Esophagus squamous epithelium (tissue), 5 donors: ENCODE measurements at places on chromosomes 1 and 21.

GRCh38 chr1:30597711-30598110 is 125.7 kb downstream of the MATN1 start:
- DNase-seq = no peak

DNA sequence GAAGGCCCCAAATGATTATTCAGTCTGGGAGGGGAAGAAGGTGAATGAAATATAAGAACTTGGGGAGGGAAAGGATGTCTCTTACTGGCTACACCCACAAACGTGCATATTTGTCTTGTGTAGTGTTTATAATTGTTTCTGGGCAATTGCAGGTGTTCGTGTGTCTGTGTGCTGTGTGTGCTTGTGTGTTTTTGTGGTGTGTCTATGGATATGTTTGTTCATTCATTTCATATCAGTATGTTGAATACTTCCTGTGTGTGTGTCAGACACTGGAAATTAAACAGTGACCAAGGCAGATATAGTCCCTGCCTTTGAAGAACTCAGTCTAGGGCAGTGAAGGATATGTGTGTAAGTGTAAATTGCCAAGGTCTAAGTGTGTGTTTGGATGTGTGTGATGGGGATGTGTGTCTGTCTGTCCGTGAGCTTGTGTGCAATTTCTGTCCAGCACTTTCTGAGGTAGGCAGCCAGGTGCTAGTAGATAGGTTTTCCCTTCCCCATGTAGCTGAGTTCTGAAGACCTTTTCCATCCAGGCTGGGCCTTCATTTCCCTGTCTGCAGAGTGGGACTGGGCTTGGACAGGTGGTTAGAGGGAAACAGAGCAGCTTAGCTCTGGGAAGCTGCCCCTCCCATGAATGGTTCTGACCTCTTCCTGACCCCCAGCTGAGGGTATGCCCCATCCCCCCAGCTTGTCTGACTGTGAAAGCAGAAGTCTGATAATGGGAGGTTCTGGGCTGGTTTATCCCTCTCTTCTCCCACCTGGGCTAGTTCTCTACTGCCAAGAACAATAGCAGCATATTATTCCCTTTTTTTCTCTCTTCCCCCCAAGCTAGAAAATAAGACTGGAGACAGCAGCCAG is 3.8 kb downstream of the AGO1 start:
- no peak for DNase-seq

- no peak for DNase-seq
These were observed 35.8 kb upstream of the PRDM15 start for GRCh38 chr21:41914965-41915364.

DNA sequence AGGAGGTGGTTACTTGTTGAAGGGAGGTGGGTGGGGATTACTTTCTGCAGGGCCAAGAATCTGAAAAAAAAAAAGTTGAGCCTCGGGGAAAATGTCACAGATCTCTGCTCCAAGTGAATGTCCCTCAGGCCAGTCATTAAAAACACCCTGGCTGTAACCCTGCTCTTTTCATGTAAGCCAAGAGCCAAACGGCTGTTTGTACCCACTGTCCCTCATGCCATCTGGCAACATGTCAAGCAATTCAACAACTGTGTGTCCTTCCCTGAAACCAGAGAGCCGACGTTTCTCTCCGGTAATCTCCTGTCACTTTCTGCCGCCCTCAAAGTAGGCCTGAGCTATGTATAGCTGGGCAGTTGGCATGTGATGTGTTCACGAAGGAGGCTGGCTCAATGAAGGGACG is 14.7 kb downstream of the CASQ2 start:
- no peak for DNase-seq

DNA sequence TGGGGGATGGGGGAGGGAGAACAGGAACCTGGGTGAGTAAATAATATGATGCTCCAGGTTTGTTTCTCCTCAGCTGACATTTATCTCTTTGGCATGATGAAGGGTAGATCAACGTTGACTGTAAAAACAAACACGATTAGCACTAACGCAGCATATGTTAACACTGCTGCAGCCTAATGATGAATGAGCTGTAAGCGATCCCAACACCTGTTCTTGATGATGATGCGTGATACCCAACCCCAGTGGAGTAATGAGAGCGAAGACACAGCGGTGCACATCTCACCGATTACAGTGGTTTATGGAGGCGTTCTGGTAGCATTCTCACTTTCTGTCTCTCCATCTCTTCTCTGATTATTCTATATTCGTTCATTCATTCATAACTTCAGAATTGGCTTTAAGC is 640.4 kb downstream of the USP25 start:
- DNase-seq = no peak

DNA sequence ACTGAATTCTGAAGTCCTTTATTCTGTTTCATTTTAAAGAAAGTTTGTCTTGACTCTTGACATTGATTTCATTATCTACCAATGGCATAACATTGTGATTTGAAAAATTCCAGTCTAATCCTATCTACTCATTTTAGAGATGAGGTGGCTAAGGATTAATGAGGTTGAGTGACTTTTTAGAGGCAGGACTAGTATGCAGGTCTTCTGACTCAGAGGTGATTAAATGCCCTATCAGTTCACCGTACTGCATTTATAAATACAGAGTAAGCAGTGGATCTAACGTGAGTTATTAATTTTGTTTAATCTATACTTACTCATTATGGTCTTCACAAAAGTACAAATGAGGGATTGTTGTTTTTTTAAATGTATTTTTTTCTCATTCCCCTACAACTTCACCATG is 277.6 kb downstream of the PTBP2 start:
- DNase-seq = no peak

DNA sequence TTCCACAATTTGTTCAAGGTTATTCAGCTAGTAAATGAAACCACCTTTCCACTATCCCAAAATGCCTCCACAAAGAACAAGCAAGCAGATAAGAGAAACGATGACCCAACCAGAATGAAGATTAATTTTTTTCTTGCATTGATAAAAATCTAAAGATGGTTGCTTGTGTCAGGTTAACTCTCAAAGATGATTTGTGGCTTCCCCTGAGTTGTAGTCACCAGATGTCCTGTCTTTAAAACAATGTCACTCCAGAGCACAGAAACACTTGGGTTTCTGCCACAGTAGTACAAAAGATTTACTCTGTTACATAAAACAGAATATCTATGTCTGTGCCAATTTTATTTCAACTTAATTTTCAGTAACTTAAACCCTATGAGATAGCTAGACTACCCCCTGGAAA is 11.4 kb upstream of the CCDC17 start:
- no peak for DNase-seq

- no peak for DNase-seq
These were observed 393.2 kb upstream of the CXADR start for GRCh38 chr21:17119466-17120297.

DNA sequence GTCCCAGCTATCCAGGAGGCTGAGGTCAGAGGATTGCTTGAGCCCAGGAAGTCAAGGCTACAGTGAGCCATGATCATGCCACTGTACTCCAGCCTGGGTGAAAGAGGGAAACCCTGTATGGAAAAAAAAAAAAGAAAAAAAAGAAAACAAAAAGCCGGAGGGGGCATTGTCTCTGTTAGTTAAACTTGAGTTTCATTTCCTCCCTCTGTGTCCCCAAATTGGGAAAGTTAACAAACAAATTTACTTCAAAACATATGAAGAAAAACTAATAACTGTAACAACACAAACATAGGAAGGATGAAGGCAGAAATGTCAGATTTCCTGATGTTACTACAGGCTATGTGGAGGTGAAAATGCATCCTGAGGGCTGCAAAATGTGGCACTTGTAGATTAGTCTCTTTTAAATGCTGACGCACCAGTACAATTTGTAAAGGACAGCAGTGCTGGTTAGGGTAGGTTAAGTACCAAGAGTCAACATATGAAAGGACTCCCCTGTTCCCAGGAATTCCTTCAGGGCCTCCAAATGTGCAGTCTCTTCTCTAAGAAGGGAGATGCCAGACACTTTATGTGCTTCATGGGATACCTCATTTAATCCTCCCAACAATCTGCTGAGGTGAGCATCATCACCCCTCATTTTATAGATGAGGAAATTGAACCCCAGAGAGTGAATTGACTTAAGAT is 52.9 kb downstream of the DEGS1 start:
- no peak for DNase-seq

GRCh38 chr1:172960019-172960418 is 90.7 kb downstream of the TNFSF18 start:
- no peak for DNase-seq

GRCh38 chr1:17405898-17406759 is 33.3 kb downstream of the RCC2 start:
- no peak for DNase-seq

DNA sequence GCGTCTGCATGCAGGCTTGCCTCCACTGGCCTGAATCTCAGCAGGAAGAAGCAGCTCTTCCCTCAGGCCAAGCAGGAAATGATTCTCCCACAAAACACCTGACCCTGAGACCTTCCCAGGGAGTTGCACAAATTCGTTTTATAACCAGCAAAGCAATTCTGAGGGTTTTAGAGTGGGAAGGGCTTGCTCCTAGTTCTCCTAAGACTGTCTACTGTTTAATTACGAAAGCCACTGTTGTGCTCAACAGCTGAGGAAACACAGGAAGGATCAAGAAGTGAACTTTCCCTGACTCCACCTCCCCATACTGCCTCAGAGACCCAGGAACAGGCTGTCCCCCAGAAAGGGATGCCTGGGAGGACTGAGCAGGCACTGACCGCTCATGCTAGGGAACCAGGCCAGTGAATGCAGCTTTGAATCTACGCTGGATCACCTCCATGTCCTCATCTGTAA is 37.0 kb upstream of the PUM1 start:
- DNase-seq = no peak

- DNase-seq = no peak
These were observed 4.4 kb downstream of the F13B start for GRCh38 chr1:197062692-197063091.

GRCh38 chr1:177256153-177257075 is 85.7 kb downstream of the BRINP2 start:
- DNase-seq = no peak

GRCh38 chr1:64315402-64315801 is 112.0 kb downstream of the UBE2U start:
- no peak for DNase-seq

DNA sequence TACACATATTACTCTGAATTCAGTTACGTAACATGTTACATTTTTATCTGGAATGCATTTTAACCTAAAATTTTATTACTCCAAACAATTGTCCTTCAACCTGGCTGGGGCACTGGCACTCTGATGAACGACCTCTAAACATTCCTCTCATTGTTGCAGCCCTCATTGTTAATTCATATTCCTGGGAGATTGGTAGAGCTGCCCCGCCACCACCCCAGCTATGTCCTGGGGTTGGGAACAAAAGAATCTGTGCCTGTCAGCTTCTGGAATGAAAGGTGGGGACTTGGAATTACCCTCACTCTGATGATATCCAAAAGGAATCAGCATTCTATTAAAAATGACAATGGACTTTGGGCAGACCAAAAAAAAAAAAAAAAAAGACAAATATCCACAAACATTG is 38.0 kb upstream of the DESI2 start:
- DNase-seq = no peak

DNA sequence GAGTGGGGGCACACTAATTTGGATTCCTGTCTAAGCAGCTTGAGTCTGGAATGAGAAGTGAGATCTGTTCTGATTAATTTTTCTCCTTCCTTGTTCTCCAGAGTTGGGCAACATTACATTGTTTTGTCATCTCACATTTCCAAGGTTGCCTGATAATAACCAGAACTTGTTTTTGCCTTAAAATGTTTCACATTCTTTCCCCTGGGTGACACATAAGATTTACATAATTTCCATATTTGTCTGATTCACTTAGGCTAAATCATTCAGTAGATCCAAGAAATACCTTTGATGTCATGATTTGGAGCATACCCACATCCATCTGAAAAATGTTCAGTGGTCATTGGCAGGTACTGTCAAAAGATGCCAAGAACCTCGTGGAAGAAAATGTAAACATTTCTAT is 60.3 kb downstream of the XCL2 start:
- DNase-seq = no peak

- no peak for DNase-seq
These were observed 15.2 kb downstream of the LY9 start for GRCh38 chr1:160811147-160811546.

DNA sequence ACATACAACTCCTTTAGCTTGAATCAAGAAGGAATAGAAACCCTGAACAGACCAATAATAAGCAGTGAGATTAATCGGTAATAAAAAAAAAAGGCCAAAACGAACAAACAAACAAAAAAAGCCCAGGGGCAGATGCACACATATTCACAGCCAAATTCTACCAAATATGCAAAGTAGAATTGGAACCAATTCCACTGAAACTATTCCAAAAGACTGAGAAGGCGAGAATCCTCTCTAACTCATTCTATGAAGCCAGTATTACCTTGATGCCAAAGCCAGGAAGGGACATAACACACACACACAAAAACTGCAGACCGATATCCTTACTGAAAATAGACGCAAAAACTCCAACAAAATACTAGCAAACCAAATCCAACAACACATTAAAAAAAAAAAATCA is 161.6 kb downstream of the ASTN1 start:
- DNase-seq = no peak

- no peak for DNase-seq
These were observed 4.8 kb upstream of the SLC26A9 start for GRCh38 chr1:205948039-205948438.

GRCh38 chr1:165854101-165854845 is 26.9 kb downstream of the UCK2 start:
- no peak for DNase-seq

DNA sequence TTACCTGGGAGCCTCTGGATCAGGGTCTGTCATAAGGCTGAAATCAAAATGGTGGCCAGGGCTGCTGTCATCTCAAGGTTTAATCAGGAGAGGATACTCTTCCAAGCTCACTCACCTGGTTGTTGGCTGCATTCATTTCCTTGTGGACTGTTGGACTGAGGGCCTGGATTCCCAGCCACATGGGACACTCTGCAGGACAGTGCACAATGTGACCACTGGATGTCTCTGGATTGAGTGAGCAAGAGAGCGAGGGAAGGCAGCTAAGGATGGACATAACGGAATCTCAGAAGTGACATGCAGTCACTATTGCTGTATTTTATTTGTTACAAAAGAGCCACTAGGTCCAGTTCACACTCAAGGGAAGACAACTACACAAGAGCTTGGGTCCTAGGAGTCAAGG is 229.1 kb downstream of the S1PR1 start:
- no peak for DNase-seq

DNA sequence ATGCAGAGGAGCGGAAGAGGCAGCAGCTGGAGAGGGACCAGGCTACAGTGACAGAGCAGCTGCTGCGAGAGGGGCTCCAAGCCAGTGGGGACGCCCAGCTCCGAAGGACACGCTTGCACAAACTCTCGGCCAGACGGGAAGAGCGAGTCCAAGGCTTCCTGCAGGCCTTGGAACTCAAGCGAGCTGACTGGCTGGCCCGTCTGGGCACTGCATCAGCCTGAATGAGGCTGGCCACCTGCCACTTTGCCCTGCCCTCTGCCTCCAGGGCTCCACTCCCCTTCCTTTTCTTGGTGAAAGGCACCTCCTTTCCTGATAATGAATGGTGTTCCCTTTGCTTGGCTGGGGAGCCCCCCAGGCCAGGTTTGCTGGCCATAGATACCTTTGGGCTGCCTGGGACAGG is 3.3 kb upstream of the HMGN2 start:
- no peak for DNase-seq
